ENCODE measurements at places on chromosomes 7 and 10. TPM values are rescaled to one million over a fixed set of nuclear protein-coding genes. Genes with fewer than 3 reads are reported as not detected.

DLX5 gene
- total RNA-seq: not detected

CFAP69 gene
- 6.2 TPM for total RNA-seq

AS3MT gene
- total RNA-seq: 8.1 TPM

SH2D4B gene
- not detected for total RNA-seq

NDUFA5 gene
- 45.4 TPM for total RNA-seq

CARD11 gene
- total RNA-seq: not detected

DNA sequence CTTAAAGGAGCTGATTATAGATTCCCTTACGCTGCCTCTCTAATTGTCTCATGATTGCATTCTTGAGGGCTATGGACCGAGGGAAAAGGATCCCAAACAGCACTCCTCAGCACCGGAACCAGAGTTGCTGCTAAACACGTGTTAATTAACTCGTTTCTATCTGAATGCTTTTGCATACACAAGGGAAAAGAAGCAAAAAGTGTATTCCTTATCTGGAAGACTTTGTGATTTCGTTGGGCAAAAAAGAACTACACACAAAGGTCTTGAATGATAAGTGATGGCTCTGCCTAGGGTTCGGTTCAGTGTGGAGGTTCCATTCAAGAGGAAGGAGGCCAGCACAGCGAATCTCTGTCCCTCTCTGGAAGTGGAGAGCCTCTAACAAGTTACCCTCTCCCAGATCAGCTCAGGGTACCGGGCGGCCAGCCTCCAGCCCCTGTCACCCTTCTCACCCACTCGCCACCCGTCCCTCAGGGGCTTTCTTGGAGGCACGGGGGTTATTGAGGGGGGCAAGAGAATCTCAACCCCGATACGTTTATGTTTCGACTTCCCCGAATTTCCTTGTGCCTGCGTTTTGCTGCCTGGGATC, 515 bp upstream of the SLC4A2 start:
- peaks cover 1% of the 10 kb centered on the region for H3K36me3 ChIP-seq
- H3K4me1 ChIP-seq: peaks cover 23% of the 10 kb centered on the region
- H3K27ac ChIP-seq: peak overlapping the region; percentile 93
- DNase-seq: no peak
- no peaks in the 10 kb centered on the region for H3K27me3 ChIP-seq

DNA sequence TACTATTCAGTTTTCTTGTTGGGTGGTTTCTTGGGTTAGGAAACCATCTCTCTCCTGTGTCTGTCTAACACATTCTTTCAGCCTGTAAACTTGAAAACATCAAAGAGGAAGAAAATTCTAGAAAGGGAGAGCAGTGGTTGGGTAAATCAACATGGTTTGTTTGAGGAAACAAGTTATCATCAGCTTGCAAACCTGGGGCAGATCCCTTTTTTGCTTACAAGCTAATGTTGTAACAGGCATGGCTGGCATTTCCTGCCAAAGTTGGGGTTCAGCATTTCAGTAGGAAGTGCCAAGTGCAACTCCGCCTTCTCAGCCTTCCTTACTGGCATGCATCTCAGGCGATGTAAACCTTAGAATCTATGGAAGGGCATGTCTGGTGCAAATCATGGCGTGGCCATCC, 112.6 kb downstream of the EEPD1 start:
- peak; percentile 27 for DNase-seq
- no peaks in the 10 kb centered on the region for H3K36me3 ChIP-seq
- no peak overlapping the region for H3K4me3 ChIP-seq
- no peaks in the 10 kb centered on the region for H3K4me1 ChIP-seq

DNA sequence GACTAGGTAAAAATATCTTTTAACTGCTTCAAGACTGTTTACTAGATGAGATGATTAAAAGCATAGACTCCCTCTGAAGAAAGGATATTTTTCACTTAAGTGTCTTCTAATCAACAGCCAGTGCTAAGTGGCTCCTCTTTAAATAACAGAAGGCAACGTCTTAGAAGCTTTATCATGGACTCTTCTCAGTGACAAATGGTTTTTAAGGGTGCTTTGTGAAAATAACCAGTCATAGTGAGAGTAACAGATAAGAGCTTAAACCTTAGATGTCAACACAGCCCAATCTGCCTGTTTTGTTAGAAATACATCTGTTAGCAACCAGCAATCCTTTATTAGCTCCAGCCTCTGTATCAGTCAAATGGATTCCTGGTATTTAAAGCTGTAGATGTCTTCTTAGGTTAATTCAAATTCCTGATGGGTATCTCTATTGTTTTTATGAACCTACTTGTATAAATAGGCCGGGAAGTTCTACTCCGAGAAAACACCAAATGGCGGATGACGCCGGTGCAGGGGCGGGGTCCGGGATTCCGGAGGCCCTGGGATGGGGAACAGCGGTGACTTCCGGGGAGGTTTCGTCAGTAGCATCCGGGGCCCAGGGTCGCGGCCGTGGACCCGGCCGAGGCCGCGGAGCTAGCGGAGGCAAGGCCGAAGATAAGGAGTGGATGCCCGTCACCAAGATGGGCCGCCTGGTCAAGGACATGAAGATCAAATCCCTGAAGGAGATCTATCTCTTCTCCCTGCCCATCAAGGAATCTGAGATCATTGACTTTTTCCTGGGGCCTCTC, 285.4 kb downstream of the GPR37 start:
- no peaks in the 10 kb centered on the region for H3K36me3 ChIP-seq
- no peaks in the 10 kb centered on the region for H3K27me3 ChIP-seq
- no peak overlapping the region for H3K27ac ChIP-seq
- DNase-seq: no peak
- H3K4me1 ChIP-seq: no peaks in the 10 kb centered on the region
- H3K4me3 ChIP-seq: no peak overlapping the region

GRCh38 chr10:58513188-58514110, 777 bp downstream of the BICC1 start:
- peak; percentile 78 for DNase-seq
- H3K27me3 ChIP-seq: no peaks in the 10 kb centered on the region
- H3K4me3 ChIP-seq: peak overlapping the region; percentile 73
- peak overlapping the region; percentile 80 for H3K27ac ChIP-seq
- H3K4me1 ChIP-seq: peaks cover 2% of the 10 kb centered on the region
- no peaks in the 10 kb centered on the region for H3K36me3 ChIP-seq

- H3K36me3 ChIP-seq: no peaks in the 10 kb centered on the region
- H3K4me1 ChIP-seq: peaks cover 4% of the 10 kb centered on the region
- peak; percentile 62 for DNase-seq
- H3K27ac ChIP-seq: no peak overlapping the region
- no peaks in the 10 kb centered on the region for H3K27me3 ChIP-seq
These were observed 30.5 kb downstream of the ITPRIP start for GRCh38 chr10:104307576-104308438.

DNA sequence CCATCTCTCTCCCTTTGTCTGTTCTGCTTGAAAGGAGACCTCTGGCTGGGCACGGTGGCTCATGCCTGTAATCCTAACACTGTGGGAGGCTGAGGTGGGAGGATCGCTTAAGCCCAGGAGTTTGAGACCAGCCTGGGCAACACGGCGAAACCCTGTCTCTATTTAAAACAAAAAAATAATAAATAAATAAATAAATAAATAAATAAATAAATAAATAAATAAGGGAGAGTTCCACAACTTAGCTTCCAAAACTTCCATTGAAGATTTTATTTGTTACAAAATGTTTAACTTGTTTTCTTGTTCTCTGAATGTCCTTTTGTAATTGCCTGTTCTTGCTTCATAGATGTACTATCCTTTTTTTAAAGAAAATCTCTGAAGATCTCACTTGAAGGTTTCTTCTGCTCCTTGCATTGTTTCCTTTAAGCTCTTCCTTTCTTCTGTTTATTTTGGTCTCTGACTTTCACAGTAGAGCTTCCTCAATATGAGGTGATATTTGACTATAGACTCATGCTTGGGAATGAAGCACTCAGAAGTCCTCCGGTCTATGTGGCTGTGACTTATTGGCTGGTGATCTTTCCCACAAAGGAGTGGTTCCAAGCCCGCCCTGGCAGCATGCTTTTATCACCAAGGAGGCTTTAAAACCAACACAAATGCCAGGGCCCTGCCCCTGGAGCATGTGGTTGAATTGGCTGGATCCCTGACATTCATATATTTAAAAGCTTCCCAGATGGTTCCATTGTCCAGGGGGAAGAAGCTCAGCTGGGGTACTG, 18.1 kb upstream of the NPTX2 start:
- H3K27me3 ChIP-seq: no peaks in the 10 kb centered on the region
- no peak for DNase-seq
- H3K36me3 ChIP-seq: no peaks in the 10 kb centered on the region

DNA sequence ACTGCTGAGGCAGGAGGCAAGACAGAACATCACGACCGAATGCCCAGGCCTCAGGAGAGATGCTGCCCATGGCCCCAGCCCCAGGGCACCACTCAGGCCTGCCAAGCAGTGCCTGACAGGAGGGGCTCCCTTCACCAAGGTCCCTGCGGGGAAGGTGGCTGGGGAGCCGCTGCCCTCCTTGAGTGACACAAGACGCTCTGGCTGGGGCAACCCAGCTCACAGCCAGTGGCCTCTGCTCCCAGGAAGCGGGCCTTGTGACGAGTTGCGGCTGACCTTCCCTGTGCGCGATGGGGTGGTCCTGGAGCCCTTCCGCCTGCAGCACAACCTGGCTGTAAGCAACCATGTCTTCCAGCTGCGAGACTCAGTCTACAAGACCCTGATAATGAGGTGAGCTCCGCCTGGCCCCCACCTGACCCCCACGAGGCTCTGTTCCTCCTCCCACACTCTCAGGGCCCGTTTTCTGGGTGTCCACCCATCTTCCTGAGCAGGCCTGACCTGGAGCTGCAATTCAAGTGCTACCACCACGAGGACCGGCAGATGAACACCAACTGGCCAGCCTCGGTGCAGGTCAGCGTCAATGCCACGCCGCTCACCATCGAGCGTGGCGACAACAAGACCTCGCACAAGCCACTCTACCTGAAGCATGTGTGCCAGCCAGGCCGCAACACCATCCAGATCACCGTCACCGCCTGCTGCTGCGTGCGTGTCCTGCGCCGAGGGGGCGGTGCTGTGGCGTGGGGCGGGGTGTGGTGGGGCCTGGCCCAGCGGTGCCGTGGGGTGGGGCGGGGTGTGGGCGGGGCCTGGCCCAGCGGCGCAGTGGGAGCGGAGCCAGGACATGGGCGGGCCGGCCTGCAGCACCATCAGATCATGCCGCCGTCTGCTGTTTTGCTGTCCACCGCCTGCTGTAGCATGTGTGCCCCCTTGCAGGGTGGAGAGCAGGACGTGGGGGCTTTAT, 12.8 kb downstream of the ZMIZ2 start:
- H3K4me1 ChIP-seq: peaks cover under 1% of the 10 kb centered on the region
- H3K36me3 ChIP-seq: peaks cover 40% of the 10 kb centered on the region
- no peaks in the 10 kb centered on the region for H3K27me3 ChIP-seq
- no peak overlapping the region for H3K4me3 ChIP-seq

DNA sequence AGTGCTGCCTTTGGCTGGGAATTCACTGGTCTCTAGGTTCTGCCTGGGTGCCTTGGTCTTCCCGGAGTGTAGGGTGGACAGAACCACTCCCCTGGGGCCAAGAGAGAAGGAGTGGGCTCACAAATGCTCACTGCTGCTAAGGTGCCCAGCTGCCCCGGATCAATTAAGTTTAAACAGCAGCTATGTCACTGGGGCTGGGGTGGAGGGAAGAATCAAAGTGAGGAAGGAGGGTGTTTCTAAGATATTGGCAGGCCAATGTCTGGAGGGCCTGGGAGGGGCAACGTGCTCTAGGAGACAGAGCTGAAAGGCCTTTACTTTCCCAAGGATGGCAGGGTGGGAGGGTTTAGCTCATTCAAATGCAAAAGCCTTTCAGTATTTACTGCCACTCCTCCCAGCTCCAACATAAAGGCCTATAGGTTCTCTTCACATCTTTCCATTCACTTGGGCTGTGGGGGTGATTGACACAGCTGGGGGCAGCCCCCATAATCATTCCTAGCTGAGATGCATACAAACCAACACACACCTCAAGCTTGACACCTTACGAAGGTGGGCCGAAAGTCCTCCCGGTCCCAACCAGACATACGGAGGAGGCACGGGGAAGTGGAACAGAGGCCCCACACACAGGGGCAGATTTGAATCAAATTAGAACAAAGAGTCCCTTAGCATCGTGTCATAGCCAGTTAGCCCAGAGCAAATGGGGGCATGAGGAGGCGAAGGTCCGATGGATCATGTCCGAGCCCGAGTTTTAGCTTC, 108.0 kb upstream of the EFCAB10 start:
- H3K4me3 ChIP-seq: no peak overlapping the region
- H3K36me3 ChIP-seq: no peaks in the 10 kb centered on the region
- no peak overlapping the region for H3K27ac ChIP-seq
- peaks cover 4% of the 10 kb centered on the region for H3K4me1 ChIP-seq
- no peaks in the 10 kb centered on the region for H3K27me3 ChIP-seq

DNA sequence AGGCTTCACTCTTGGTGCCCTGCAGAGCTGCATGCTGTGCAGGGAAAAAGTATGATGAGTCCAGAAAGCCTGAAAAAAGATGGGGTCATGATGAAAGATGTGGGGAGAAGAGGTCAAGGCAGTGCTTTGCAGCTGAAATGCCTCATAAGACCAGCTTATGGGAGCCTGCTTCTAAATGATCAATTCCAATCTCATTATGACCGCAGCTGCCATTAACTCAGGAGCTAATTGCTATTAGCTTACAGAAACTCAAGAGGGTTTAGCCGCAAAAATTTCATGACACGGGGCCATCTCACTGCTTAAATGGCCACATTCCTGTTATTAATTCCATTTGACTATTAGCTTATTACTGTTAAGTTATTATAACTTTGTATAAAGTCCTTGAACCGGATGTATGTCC, 502.9 kb upstream of the ZMIZ1 start:
- DNase-seq: no peak
- no peaks in the 10 kb centered on the region for H3K4me1 ChIP-seq
- no peaks in the 10 kb centered on the region for H3K36me3 ChIP-seq
- peaks cover 16% of the 10 kb centered on the region for H3K27me3 ChIP-seq
- no peak overlapping the region for H3K4me3 ChIP-seq

GRCh38 chr10:92868557-92868956, 20.2 kb downstream of the EXOC6 start:
- H3K27ac ChIP-seq: no peak overlapping the region
- H3K36me3 ChIP-seq: no peaks in the 10 kb centered on the region
- H3K4me3 ChIP-seq: no peak overlapping the region

GRCh38 chr7:123727071-123727837, 21.5 kb downstream of the WASL start:
- peaks cover 7% of the 10 kb centered on the region for H3K4me1 ChIP-seq
- peak; percentile 97 for DNase-seq
- no peaks in the 10 kb centered on the region for H3K36me3 ChIP-seq
- H3K4me3 ChIP-seq: no peak overlapping the region
- no peak overlapping the region for H3K27ac ChIP-seq

- H3K27ac ChIP-seq: peak overlapping the region; percentile 78
- peaks cover 3% of the 10 kb centered on the region for H3K36me3 ChIP-seq
- H3K4me1 ChIP-seq: peaks cover 6% of the 10 kb centered on the region
- peak overlapping the region; percentile 85 for H3K4me3 ChIP-seq
These were observed 856 bp downstream of the ARHGAP21 start for GRCh38 chr10:24722676-24723385.

Measured in fibroblast of lung (primary cell).